Stimulated activated naive CD4-positive, alpha-beta T cell treated with Interleukin-2 at 50 U/mL for 16 hours (primary cell): ENCODE measurements at places on chromosomes 13 and 19.

- DNase-seq: no peak
Observed at GRCh38 chr19:12664406-12665280, 1.9 kb downstream of the MAN2B1 start.

DNA sequence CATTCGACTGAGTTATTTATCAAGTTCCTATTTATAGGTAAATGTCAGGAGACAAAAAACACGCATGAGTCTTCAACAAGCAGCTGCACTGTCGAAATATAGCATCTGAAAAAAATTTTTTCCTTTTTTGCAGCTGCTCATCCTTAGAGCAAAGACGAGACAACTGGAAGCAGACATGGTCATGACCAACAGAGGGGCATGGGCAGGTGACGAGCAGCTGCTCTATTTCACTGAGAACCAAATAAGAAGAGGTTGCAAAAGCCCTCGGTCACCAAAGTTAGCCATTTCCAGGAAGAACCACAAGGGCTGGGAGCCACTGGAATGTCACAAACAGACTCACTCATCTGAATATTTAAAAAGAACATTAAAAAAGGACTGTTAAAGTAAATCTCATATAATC is 22.2 kb downstream of the SOHLH2 start:
- DNase-seq: no peak

GRCh38 chr19:14127929-14128509 is 8.4 kb downstream of the ASF1B start:
- no peak for DNase-seq

GRCh38 chr13:80145171-80145690 is 195.7 kb downstream of the SPRY2 start:
- DNase-seq: no peak

- no peak for DNase-seq
Observed at GRCh38 chr13:93502987-93503615, 276.5 kb downstream of the GPC6 start.

- DNase-seq: no peak
Observed at GRCh38 chr13:113089693-113090414, 15.7 kb upstream of the F7 start.

- no peak for DNase-seq
Observed at GRCh38 chr13:100139817-100140216, 50.9 kb downstream of the PCCA start.

- DNase-seq: no peak
Observed at GRCh38 chr19:13001502-13002165, 6.4 kb downstream of the NFIX start.

GRCh38 chr19:56258272-56258671 is 14.3 kb upstream of the EDDM13 start:
- no peak for DNase-seq

GRCh38 chr13:76968041-76968440 is 19.7 kb downstream of the ACOD1 start:
- no peak for DNase-seq

GRCh38 chr13:72808917-72809500 is 27.1 kb downstream of the PIBF1 start:
- no peak for DNase-seq

GRCh38 chr19:31838163-31838815 is 489.1 kb upstream of the TSHZ3 start:
- DNase-seq: no peak

DNA sequence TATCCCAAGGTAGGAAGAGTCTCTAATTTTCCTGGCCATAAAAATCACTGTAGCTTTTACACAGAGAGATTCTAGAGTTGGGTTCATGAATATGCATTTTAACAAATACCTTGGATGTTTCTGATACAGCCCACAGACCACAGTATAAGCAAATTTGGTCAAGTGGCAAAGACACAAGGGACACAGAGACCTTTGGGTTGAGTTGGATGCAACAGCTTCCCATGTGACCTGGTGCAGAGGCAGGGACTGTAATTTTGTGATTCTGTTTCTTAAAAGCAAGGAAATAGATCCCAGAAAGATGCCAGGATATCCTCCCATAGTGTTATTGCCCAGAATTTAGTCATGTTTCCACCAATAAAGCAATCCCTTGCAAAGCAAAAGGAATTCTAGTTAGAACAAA is 27.0 kb downstream of the FPR3 start:
- DNase-seq: no peak

DNA sequence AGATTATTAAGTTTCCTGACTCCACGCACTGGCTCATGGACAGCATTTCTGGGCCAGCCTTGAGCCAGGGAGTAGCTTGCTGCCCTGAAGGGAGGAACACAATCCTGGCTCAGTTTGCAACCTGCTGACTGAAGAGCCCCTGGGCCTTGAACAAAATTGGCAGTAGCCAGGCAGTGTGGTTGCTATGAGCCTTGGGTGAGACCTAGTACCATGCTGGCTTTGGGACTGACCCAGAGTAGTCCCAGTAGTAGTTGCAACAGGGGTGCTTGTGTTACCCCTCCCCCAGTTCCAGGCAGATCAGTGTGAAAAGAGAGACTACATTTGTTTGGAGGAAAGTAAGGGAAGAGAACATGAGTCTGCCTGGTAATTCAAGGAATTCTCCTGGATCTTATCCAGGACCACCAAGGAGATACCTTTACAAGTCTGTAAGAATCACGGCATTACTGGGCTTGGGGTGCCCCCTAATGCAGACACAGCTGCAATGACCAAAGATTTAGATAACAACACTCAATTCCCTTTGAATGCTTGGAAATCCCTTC is 22.0 kb downstream of the ITGBL1 start:
- no peak for DNase-seq

- DNase-seq: peak; percentile 58
Observed at GRCh38 chr19:18478545-18479311, 40.8 kb upstream of the ISYNA1 start.

DNA sequence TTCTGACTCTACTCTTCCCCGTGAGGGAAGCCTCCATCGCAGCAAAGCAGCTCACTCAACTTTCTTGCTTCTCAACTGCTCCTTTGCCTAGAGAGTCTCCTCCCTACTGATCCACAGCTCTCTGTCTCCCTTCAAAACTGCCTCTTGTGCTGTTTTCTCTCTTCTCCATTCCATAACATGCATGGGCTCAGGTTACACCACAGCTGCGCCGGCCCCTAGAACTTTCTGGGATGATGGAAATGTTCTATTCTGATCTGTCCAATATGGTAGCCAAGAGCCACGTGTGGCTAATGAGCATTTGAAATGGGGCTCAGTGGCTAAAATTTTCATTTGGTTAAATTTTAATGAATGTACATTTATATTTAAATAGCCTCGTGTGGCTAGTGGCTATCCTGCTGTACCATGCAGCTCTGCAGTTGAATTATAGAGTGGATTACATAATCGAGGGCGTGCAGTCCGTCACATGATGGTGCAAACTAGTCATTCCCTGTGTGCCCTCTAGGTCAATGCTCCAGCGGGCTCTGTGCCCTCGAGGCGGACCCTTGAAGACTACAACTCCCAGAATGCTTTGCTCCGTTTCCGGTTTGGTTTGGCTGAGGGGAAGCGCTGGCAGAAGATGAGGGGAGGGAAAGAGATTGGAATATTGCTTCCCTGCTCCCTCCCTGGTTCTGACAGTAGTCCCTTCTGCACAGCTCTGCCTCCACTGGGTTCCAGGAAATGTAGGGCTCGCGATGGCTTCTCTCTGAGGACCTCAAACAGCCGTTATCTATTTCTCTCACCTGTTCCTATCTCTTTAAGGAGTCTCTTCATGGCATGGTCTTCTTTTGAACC is 109.8 kb downstream of the CACNA1A start:
- DNase-seq: no peak

DNA sequence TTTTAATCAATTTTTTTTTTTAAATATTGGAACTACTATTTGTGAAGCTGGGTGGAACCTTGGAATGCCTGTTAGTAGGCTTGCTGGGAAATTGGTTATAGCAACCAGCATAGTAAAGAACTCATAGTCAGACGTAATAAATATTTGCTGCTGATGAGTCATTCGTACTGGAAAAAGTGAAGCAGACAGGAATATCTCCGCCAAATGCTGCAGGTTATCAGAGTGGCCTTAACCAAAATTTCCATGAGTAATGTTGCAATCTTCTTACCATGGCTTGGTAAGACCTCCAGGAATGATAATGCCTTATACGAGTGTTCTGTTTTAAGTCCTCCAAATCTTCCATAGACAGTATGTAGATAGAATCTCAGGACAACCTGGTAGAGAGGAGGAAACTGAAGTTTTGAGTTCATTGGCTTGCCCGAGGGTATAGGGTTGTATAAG is 34.2 kb downstream of the MBNL2 start:
- no peak for DNase-seq

DNA sequence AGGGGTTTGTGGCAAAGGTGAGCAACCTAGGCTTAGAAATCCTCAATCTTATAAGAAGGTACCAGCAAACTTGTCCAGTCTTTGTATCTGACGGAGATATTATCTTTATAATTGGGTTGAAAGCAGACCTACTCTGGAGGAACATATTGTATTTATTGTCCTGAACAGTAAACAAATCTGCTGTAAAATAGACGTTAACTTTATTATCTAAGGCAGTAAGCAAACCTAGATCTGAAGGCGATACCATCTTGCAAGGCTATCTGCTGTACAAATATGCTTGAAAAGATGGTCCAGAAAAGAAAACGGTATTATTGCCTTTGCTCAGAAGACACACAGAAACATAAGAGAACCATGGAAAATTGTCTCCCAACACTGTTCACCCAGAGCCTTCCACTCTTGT is 3.8 kb upstream of the KLK2 start:
- DNase-seq: no peak

DNA sequence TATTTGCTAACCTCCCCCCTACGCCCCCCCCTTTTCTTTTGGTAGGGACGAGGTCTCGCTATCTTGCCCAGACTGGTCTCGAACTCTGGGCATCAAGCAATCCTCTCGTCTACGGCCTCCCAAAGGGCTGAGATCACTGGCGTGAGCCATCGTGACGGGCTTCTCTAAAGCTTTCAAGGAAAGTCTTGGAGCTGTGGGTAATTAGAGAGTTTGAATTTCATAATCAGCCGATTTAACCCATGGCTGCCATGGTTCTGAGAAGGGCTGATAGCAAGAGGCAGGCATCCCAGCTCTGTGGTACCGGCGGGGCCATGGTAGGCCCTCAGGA is 679 bp upstream of the ABHD8 start:
- no peak for DNase-seq

GRCh38 chr19:47111682-47112165 is 1.9 kb downstream of the ZC3H4 start:
- DNase-seq: no peak

GRCh38 chr19:47227352-47228167 is 3.4 kb downstream of the BBC3 start:
- peak; percentile 22 for DNase-seq

DNA sequence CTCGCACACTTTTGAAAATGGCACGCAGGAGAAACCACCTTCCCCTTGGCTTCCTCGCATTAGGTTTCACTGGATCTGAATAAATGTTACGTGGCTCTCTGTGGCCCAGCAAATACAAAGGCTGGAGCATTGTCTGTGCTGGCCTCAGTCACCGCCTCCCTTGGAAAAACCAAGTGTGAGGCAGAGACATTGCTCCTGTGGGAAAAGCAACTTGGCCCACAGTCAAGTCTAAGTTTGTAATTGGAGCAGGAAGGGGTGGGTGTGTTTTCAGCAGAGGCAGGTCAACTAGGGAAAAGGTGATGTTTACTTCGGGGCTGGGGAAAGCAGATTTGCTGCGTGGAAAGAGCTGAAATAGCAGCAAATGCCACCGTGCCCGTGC is 101.6 kb downstream of the IRS2 start:
- DNase-seq: no peak

DNA sequence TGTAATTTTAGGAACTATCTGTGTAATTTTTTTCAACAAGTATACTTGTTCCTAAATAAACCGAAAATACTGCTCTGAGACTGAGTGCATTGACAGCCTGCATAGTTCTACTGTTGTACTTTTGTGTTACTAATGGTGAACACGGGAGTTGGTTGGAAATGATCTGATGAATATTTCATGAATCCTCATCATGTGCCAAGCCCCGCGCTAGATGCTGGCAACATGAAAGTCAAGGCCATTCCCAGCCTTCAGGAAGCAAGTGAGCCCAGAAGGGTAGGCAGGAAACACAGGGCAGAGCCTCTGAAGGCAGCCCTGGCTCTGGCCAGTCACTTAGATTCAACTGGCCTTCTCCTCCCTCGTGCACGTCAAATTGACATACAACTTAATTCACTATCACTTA is 106.1 kb downstream of the ABCC4 start:
- no peak for DNase-seq

DNA sequence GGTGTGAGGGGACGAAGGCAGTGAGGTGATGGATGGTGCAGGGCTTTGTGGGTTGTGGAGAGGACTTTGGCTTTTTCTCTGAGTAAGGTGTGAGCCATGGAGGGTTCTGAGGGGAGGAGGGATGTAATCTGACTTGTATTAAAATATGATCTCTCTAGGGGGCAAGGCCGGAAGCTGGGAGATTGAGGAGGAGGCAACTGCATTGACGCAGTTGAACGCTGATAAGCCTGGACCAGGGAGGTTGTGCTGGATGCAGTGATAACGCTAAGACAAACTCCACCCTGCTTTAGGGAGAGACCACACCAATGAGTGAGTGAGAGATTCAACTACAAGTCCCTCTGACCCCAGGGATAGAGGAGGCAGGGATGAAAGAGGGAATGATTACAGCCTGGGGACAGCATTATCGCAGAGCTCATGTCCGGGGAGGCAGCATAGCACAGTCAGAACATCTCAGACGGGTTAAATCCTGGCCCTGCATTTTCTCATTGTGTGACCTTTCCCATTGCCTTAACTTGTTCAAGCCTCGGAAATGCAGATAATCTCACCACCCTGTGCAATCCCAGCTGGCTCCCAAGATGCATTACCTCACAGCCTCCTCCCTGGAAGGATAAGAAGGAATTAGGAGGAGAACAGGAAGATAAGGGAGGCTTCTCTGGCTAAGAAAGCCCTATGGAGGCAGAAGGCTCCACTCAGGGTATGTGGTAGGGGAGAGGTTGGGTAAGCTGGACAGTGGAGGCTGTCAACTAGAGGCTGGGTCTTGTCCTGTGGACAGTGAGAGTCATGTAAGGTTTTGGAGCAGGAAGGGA is 124.2 kb downstream of the CACNA1A start:
- DNase-seq: no peak

- DNase-seq: no peak
Observed at GRCh38 chr13:43574605-43575004, 212.2 kb downstream of the ENOX1 start.
